ENCODE measurements at places on chromosomes 12 and 14. TPM values are rescaled to one million over a fixed set of nuclear protein-coding genes. Genes with fewer than 3 reads are reported as not detected.

DNA sequence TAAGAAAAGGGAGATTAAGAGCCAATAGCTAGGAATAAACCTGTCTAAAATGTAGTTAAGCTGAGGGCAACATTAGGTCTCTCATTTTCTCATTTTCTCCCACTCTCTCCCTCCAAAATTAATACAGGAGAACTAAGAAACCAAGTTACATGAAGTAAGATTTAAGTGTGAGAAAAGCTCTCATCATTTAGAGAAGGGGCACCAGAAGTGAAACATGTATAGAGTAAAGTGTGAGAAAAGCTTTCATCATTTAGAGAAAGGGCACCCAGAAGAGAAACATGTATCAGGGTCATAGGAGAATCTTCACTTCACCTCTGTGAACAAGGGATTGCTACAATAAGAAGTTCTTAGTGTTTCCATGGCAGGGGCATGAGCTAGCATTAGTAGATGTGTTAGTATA lies 132.4 kb upstream of the CNTN1 start:
- no peak for DNase-seq

GRCh38 chr12:118821386-118821925 lies 159.9 kb upstream of the SRRM4 start:
- DNase-seq, result no peak

GRCh38 chr14:102026934-102027333 lies 59.9 kb downstream of the HSP90AA1 start:
- DNase-seq, result no peak

- DNase-seq, result no peak
These were observed 265.0 kb upstream of the FKBP4 start for GRCh38 chr12:2529807-2530206.

DNA sequence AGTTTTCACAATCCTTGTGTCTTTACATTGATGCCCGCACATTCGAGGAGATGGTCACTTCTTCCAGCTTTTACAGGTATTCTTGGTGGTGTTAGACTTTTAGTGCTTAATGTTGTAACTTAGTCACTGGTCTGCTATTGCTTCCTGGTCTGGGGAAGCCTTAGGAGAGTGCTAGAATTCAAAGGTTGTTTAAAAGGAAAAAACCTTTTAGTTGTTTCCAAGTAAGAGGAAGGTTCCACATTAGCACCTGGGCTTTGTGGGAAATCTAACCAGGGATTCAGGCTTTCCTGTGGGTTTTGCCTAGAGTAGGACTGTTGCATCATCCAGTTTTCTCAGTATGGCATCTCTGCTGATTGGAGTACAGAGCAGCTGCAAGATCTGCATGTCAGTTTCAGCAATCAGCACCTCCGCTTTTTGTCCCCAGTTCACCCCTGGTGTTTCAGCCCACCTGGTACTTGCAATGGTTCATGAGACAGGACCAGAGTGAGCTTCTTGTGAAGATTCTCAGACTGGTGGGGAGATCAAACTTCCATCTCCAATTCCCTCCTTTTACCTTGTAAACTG lies 44.0 kb upstream of the PLBD1 start:
- DNase-seq, result no peak

- DNase-seq, result no peak
These were observed at the start of gene GZMH for GRCh38 chr14:24609655-24610344. TSS of gene GZMH (minus strand) at chr14:24609685. CDS start at chr14:24609613, 72 bp downstream.

DNA sequence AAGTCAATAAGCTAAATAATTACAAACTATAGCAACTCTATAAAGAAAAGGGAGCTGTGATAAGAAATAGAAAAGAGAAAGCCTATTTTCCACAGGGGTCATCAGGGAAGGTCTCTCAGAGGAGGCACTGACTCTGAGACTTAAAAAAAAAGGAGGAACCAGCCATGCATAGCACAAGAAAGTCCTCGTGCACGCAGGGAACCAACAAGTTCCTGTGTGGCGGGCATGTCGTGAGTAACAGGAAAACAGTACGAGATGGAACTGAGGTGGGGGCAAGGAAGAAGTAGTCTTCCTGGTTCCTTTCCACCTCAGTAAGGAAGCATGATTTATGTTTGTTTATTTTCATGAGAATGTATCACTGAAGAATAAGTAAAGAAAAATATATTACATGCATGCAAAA lies 367.0 kb upstream of the TMEM132C start:
- DNase-seq, result no peak

DNA sequence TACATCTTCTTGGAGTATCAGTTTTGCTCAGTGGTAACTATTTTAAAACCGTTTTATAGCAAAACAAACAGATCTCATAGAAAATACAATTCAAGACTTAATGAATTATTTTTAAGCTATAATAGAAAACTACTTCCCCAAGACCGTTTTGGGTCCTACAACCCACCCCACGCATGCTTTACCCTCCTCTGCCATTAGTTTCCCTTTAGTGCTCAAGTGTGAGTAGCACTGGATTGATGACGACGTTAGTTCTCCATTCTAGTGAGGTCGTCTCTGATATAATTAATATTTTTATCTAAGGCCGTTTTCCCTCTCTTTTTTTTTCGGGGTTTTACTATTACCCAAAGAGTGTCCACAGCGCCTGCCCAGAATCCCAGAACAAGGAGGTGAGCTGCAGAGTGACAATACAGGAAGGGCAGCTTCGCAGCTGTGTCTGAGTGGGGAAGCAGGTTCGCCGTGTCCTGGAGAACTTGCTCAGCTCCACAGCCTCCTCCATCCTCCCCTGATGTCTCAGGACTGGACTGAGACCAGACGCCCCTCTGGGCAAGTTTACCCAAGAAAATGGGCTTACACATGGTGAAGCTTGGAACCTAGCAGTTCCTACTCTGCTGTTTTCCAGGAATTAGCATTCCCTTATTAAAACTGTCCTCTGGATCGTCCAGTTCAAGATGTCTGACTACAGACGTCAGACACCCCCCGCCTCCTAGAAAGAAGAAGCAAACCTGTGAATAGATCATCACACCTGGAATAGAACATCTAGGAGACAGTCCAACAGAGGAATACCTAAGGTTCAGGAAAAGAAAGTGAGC lies 31.9 kb upstream of the MON2 start:
- DNase-seq, result no peak

GRCh38 chr12:55642267-55642666 lies 5.6 kb downstream of the OR10P1 start:
- DNase-seq, result no peak

DNA sequence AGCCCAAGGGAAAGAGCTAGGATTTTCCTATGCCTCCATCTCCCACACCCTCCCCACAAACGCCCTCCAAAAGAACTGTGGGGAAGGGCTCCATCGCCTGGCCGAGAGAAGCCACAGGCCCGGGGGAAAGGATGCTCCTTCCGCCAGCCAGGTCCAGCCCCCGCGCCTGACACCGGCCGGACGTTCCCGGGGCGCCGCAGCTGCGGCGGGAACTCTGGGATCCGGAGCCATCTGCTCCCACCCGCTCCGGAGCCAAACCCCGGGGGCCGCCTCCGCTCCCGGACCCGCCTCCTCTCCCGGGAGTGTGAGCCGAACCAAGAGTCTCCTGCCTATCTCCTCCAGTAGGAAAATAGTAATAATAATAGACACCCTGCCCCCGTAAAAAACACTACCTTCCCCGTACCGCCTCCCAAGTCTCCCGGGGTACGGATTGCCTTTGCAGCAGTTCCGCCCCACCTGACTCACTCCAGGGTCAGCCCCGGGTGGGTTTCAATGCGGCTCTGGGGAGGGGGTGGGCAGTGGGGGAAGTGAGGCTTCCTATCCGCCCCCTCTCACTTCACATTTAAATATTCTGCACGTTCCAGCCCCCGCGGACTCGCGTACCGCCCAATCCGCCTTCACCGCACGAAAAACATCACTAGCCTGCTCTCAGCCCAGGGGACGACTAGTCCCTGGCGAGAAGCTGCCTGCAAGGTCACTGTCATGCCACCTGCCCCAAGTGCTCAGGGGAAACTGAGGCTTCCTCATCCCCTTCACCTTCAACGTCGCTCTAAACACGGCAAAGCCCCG lies 2.4 kb downstream of the AGAP2 start:
- DNase-seq, result no peak

SAMD15 gene
- 0.12 TPM for polyA plus RNA-seq

C14orf132 gene
- 1.5 TPM for polyA plus RNA-seq

PAN2 gene
- polyA plus RNA-seq, result 28.7 TPM

AJUBA gene
- 0.66 TPM for polyA plus RNA-seq

CIROP gene
- polyA plus RNA-seq, result not detected

CLEC2B gene
- 7.8 TPM for polyA plus RNA-seq

TCL1A gene
- not detected for polyA plus RNA-seq
